Stimulated activated CD8-positive, alpha-beta memory T cell treated with anti-CD3 and anti-CD28 coated beads, Interleukin-4, amount 100 ng/mL, for 4 hours (primary cell): ENCODE measurements at places on chromosomes 3 and 15.

DNA sequence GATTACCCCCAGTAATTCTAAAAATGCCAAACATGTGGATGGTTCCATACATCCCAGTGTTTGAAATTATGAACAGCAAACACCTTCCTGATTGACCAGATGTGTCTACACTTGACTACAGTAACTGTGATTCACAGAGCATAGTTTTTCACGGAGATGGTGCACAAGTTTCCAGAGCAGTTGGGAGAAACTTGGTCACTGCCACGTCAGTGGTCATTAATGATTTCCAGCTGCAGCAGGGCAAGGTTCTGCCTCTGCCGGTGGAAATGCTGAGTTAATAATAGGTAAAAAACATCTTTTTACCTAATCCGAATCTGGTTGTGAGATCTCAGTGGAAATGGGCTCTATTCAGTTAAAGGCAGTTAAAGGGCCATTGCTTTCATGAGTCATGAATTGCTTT lies 154.1 kb upstream of the FEZF2 start:
- no peak for DNase-seq

GRCh38 chr15:58495891-58496408 lies 64.2 kb downstream of the LIPC start:
- DNase-seq = no peak

DNA sequence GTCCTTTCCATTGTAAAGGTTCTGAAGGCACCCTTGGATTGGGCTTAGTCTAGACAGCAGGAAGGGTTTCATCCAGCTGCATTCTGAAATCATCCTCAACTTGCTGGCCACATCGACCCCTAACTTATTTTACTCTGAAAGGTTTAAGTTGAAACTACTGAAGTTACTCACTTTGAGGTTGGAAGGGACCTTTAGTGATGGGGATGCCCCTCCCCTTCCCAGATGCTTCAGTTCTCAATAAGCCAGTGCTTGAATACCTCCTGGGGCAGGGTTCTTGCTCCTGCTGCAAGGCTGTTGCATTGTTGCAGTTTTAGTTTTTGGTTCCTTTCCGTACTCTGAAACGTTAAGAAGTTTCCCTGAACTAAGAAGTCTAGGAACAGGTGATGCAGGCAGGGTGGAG lies 26.4 kb downstream of the FGD5 start:
- DNase-seq = no peak

- DNase-seq = no peak
Measured at GRCh38 chr3:154886437-154886836, 193.7 kb upstream of the MME start.

DNA sequence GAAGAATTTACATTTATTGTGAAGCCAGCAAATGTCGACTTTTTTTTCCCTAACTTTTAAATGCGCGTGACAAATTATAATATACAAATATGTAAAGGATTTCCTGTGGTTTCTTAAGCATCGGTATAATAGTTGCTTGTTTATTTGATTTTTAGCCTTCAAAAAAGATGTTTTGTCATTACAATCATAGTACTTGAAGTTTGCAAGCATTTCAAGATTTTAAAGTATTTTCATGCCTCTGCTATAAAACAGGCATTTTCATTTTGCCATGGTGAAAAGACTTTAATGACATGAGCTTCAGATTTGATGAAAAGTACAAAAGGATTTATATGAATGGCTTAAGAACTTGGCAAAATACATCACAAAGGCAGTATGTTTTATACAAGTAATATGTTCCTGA lies 9.4 kb upstream of the P2RY12 start:
- no peak for DNase-seq

- no peak for DNase-seq
Measured at GRCh38 chr3:196883361-196883760, 15.6 kb downstream of the SENP5 start.

- no peak for DNase-seq
Measured at GRCh38 chr15:90780916-90781315, 63.8 kb downstream of the BLM start.

DNA sequence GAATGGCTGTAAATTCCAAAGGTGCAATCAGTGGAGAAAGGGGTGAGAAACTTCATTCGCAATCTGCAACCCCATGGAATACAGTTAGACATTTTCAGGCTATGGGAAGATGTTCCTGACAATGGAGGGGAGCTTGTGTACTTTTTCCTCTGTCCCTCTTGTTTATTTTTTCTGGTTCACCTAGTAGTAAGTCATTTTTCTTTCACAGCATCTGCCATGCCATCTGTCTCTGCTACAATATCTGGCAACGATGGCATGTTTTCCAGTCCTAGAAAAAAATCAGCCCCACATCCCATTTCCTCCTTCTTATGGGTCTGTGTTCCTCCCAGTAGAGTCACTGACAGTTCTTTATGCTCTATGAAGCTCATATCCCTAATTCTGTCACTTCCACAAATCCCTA lies 76.0 kb downstream of the SSR3 start:
- DNase-seq = no peak

DNA sequence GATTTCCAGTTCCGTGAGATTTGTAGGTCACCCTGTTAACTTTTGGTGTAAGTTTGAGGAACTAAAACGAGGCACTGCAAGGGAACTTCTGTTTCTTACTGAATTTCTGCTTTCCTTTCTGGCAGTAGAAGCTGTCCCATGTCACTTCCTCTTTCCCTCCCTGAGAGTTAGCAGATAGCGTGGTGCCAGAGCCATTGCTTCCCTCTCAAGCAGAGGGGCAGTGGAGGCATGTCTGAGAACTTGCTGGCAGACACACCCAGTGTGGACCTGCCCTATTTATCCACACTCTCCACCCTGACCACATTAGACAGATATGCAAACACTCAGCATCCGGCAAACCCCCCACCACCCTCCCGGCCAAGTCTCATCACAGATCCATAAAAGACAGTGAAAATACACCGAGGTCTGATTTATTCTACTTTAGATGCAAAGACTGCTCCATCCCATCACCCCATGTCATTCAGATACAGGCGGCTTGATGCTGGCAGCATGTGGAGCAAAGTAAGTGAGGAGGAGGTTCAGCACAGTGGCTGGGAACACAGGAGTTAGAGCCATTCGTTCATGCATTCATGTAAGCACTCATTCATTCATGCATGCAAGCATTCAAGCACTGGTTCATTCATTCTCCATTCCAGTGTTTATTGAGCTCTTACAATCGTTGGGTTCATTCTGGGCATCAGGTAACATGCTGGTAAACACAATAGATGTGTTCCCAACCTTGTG lies 324.7 kb downstream of the SHQ1 start:
- no peak for DNase-seq

DNA sequence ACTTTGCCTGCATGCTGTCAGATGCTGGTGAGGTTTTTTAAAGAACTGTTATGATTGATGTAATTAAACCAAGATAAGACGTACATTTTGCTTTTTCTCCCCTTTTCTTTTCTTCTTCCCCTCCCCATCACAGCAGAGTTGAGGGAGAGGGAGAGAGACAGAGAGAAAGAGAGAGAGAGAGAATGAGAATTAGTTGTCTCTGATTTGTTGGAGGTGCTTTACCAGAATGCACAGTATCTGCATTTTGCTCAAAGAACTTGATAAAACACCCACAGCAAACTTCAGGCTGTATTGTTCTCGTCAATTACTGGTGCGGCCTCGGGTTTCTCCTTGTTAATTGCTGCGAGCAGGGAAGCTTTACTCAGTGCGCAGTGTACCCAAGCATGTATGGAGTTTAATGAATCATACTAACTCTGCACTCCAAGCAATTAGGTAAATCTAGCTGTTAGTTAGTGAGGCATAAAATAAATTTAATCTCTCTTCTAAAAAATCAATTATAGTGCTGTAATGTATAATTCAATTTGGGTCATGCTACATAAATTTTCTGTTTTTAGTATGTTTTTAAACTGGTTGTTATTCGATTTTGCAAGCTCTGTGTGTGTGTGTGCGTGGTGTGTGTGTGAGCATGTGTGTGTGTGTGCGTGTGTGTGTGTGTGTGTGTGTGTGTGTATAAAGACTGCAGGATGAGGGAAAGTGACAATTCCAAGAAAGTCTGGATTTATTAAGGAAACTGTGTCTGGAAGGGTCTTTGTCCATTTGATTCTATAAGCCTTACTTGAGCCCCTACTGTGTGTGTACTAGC lies 273.4 kb downstream of the TLE3 start:
- no peak for DNase-seq

GRCh38 chr15:80854104-80854503 lies 74.9 kb downstream of the CEMIP start:
- DNase-seq = no peak

GRCh38 chr3:188421836-188422540 lies 268.0 kb downstream of the LPP start:
- no peak for DNase-seq

- DNase-seq = no peak
Measured at GRCh38 chr3:153041181-153041580, 120.8 kb upstream of the RAP2B start.

- no peak for DNase-seq
Measured at GRCh38 chr3:5149306-5149880, 27.3 kb downstream of the ARL8B start.

DNA sequence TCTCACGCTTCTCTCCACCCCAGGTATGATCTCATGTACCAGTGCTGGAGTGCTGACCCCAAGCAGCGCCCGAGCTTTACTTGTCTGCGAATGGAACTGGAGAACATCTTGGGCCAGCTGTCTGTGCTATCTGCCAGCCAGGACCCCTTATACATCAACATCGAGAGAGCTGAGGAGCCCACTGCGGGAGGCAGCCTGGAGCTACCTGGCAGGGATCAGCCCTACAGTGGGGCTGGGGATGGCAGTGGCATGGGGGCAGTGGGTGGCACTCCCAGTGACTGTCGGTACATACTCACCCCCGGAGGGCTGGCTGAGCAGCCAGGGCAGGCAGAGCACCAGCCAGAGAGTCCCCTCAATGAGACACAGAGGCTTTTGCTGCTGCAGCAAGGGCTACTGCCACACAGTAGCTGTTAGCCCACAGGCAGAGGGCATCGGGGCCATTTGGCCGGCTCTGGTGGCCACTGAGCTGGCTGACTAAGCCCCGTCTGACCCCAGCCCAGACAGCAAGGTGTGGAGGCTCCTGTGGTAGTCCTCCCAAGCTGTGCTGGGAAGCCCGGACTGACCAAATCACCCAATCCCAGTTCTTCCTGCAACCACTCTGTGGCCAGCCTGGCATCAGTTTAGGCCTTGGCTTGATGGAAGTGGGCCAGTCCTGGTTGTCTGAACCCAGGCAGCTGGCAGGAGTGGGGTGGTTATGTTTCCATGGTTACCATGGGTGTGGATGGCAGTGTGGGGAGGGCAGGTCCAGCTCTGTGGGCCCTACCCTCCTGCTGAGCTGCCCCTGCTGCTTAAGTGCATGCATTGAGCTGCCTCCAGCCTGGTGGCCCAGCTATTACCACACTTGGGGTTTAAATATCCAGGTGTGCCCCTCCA lies 19.1 kb downstream of the TYRO3 start:
- DNase-seq = no peak

GRCh38 chr3:2354702-2355101 lies 256.0 kb downstream of the CNTN4 start:
- no peak for DNase-seq

DNA sequence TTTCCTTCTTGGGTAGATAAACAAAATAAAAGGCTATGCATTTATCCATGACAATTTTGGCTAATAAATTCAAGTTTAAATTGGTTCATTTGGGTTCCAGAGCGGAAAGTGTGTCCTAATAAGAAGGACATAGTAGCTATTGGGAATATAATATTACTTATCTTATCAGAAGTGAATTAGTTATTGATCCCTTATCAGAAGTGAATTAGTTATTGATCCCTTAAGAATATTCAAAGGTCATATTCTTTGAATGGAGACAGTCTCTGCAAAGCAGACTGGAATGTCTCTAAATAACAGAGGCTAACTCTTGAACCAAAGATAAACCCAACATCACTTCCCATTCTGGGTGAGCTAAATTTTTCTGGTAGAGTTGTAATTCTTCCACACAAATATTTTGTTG lies 290.7 kb upstream of the BCHE start:
- DNase-seq = no peak

GRCh38 chr15:52261498-52262242 lies 33.9 kb downstream of the MYO5C start:
- no peak for DNase-seq

GRCh38 chr3:126081618-126082361 lies 2.1 kb downstream of the SLC41A3 start:
- DNase-seq = no peak

DNA sequence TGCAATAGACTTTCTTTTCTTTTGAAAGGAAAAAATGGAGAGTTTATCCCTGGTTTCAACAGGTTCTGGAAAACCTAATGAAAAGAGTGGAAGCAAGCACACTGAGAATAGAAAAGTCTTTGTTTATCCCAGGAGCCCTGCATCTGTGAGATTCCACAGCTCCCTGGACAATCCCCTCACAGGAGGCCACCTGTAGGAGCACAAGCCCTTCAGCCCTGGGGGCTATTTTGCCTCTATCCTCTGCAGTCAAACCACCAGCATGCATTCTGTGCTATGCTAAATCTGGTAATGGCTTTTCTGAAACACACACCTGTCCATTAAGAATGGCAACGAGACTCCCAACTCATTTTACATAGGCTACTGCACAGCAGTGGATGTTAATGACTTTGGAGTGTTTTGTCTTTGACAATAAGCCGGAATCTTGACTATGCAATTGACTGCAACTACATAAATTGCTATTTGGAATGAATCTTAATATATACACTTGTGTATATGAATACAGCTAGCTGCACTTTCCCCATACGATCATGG lies 369.4 kb downstream of the NR2F2 start:
- DNase-seq = no peak

DNA sequence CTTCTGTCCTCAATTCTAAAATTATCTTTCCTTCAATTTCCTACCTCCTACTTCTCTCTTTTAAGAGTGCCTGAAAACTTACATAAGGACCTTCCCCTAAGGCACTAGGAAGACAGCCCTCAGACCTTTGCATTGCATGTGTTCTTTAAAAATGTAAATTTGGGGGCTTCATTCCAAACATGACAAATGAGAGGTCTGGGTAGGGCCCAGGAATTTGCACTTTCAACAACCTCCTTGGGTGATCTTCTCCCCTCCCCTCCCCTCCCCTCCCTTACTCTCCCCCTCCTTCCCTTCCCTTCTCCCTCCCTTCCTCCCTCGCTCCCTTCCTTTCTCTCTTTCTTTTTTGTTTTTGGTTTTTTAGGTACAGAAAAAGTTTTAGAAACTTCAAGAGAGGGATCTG lies 18.7 kb downstream of the USF3 start:
- no peak for DNase-seq

DNA sequence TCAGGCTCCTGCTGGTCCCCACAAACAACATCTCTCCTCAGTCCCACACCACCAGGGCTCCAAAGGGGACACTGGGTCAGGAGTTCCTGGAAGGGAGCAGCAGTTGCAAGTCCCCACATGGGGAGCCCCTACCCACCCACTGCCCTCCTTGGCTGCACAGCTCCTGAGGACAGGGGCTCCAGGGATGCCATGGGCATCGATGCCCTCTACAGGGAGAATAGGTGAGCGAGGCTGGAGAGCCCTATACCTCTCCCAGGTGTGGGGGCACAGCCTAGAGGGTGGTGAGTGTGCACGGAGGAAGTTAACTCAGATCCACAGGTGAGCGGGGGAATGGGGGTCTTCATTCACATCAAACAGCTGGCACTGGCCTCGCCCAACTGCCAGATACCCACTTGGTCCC lies 141.2 kb upstream of the LINGO1 start:
- DNase-seq = no peak

GRCh38 chr15:55990516-55990915 lies 2.9 kb downstream of the NEDD4 start:
- DNase-seq = no peak

- DNase-seq = no peak
Measured at GRCh38 chr3:134007819-134008218, 21.9 kb downstream of the SLCO2A1 start.

GRCh38 chr15:72382146-72382545 lies 6.3 kb upstream of the HEXA start:
- DNase-seq = no peak

- no peak for DNase-seq
Measured at GRCh38 chr3:152508705-152509104, 240.0 kb downstream of the MBNL1 start.

- DNase-seq = no peak
Measured at GRCh38 chr3:141556034-141556433, 69.2 kb downstream of the RASA2 start.
